ENCODE measurements at places on chromosomes 16 and 17.
A peak's percentile ranks its signal among the peaks of the same experiment; 100 is the strongest.

- peak; percentile 23 for DNase-seq
Measured at GRCh38 chr16:29674188-29674587, 4.8 kb upstream of the QPRT start.

DNA sequence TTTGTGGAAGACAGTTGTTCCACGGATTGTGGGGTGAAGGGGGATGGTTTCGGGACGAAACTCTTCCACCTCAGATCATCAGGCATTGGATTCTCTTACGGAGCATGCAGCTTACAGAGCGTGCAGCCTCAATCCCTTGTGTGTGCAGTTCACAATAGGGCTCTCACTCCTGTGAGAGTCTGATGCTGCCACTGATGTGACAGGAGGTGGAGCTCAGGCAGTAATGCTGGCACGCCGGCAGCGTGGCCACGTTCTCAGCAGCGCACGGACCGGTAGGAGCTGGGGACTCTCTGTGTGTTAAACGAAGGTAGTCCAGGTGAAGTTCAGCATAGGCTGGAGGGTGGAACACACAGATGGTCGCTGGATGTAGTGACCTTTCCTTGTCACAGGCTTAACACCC lies 37.8 kb downstream of the SEC14L1 start:
- no peak for DNase-seq

GRCh38 chr17:66620528-66620927 lies 214.4 kb upstream of the CACNG5 start:
- DNase-seq: no peak

DNA sequence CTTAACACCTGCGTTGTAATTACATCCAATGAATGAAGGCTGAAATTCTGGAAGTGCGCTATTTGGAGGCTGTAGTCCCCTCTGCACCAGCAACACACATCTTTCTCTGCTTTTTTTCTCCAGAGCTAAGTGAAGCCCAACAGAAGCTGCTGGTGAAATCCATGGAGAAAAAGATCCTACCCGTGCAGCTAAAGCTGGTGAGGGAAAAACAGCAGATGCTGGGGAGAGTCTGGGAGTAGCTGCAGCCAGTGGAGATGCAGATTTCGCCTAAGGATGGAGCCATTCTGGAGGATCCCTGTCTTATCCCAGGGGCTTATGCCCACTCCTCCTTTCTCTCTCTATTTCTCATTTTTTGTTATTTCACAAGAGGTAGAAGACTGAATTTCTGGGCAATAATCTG lies 4.8 kb upstream of the PSMD3 start:
- DNase-seq: no peak

DNA sequence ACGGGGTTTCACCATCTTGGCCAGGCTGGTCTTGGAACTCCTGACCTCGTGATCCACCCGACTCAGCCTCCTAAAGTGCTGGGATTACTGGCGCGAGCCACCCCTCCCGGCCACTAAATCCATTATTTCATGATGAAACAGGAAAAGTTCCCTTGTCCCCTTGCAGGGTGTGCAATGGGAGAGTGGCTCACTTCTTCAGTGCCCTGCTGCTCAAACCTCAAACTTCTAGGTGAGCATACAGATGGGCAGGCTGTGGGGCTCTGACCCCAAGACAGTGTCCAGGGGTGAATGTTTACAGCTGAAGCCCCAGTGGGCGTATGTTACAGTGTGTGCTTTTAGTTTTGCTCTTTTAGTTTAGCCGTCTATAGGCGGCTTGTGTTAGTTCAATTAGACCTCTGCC lies 34.7 kb downstream of the GJC1 start:
- DNase-seq: no peak

- no peak for DNase-seq
Measured at GRCh38 chr17:3546997-3547396, 10.6 kb downstream of the TRPV3 start.
